Putamen (tissue), 1 donor: ENCODE measurements at places on chromosomes 2 and 18.

- DNase-seq: no peak
Measured at GRCh38 chr2:40544072-40544471, 92.2 kb upstream of the SLC8A1 start.

GRCh38 chr2:217849154-217849975, 153.4 kb downstream of the TNS1 start:
- DNase-seq: no peak

DNA sequence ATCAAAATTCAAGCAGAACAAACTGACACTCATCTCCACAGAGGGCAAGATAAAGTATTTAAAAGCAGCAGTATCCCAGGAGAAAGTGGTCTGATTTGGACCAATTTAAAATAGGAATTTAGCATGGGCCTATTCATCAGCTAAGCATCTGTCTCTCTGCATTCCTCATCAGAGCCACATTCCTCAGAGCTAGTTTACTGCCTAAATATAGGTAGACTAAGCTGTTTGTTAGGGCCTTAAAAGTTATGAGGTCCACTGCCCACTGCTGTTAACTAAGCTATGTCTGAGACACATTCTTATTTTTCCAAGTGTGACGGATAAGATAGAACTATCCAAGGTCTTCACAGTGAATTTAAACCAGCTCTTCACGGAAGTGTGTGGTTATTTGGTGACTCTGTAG, 17.6 kb downstream of the NEB start:
- DNase-seq: no peak

DNA sequence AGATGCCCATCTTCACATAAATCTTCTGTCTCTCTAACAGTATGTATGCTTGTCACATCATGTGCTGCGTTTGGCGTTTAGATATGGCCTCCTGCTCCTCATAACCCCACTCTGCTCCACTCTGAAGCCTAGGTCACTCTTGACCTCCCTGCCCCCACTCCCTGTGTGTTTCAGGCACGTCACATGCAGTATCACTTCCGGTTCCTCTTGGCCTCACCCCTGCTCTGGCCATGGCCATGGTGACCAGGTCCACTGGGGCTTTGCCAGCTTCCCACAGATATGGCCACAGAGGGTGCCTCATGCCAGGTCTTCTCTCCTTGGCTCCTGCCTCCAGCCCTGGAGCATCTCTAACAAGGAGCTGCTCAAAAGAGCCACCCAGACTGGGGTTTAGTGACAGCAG, 160.0 kb downstream of the RNF152 start:
- DNase-seq: no peak

GRCh38 chr2:42867093-42868065, 75.0 kb upstream of the HAAO start:
- DNase-seq: no peak

DNA sequence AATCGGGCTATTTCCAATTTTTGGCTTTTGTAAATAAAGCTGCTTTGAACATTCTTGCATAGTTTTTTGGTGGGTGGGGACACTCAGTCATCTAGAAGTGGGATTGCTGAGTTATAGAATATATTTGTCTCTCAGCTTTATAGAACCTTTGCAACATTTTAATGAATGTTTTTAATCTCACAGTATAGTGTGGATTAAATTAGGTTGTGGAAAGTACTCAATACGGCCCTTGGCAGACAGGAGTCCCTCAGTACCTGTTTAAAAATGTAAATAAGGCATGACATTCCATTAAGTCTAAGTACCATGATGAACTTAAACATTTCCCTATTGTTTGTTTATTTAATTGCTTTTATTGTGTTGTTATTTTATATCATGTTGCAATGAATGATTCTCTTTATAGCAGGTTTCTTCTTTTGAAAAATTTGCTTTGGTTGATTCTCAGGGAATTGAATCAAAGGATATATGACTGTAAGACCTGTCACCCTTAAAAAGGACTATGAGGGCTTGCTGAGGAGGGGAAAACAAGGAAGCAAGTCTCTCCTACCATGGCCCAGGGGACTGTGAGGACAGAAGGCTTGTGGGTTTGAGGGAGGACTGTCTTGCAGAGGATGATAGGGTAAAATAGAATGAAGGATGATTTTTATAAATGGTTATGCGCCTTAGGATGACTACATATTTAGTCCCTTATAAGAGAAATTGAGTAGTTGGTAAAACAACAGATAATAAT, 165.1 kb downstream of the RPIA start:
- DNase-seq: no peak

DNA sequence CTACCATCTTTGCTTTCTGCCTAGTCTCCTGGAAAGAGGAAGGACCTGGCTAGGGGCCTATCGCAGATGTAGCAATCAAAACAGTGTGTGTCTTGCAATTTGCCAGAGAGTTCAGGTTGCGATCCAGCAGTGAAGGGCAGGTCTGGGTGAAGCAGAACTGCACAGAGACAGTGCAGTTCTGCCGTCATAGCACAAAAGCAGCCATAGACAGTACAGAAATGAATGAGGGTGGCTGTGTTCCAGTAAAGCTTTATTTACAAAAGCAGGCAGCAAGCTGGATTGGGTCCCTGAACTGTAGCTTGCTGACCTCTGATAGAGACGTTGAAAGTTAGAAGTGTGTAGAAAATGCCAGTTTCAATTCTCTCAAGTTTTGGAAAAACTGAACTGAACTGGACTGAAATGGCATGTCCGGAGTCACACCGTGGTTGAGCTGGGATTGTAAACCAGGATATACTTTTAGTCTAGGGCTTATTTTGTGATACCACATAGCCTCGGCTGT, 186.8 kb downstream of the LTBP1 start:
- DNase-seq: no peak

DNA sequence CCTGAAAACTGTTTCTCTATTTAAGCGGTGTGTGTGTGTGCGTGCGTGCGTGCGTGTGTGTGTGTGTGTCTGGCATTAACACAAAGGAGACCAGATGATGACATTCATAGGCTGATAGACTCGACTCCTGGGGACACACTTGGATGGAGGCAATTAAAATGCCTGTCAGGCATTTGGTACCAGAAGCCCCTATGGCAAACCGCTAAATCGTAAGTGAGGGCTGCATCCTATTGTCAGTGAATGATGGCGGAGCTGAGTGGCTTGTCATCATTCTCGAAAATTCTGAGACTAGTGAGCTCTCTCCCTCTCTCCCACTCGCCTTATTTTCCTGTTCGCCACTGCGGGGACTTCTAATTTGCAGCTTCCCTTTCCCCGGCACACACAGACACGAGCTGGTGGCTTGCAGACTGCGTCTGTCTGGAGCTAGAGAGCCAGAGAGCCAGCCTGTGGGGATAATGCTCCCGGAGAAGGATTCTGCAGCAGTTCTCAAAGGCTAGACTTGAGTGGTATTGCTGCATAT, 155.4 kb downstream of the MAP2 start:
- DNase-seq: peak; percentile 70

- DNase-seq: no peak
Measured at GRCh38 chr2:187358531-187358930, 89.5 kb downstream of the CALCRL start.

- DNase-seq: no peak
Measured at GRCh38 chr2:39409697-39410389, 27.2 kb downstream of the MAP4K3 start.

- no peak for DNase-seq
Measured at GRCh38 chr2:23446916-23447315, 61.9 kb downstream of the KLHL29 start.
